Fibroblast of skin of abdomen (primary cell): ENCODE measurements at places on chromosomes 16 and 17.

- no peak for DNase-seq
These were observed 39.7 kb upstream of the GHDC start for GRCh38 chr17:42233994-42234393.

DNA sequence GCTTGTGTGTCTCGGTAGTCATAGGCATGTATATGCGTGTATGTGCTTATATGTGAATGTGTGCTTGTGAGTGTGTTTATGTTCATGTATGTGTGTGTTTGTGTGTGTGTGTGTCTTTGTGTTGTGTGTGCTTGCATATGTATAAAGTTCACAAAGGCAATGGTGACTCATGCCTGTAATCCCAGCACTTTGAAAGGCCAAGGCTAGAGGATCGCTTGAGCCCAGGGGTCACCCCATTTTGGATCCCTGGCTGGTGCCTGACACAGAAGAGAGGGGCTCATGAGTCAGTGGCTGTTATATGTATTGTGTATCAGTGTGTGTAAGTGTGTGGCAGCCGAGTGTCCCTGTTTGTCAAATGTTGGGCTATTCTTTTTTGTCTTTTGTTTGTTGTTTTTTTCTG is 69.3 kb downstream of the ABCC1 start:
- no peak for DNase-seq

DNA sequence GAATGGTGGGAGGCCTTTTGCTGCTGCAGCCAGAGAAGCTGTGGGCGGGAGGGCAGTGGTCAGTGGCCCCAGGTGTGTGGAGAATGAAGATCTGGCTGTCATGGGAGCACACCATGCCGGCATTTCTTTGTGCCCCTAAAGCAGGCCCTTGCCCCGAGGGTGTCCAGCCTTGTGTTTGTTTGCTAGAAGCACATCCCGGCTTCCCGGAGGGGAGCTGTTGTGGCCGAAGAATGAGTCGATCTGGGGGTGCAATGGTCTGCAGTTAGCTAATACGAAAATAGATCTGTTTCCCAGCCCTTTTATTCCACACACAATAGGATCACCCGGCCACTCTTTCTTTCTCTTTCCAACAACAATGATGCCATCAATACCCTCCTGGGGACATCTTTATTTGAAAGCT is 228.8 kb downstream of the CBLN1 start:
- DNase-seq = no peak

GRCh38 chr17:9371019-9371418 is 204.6 kb downstream of the STX8 start:
- peak; percentile 88 for DNase-seq

GRCh38 chr17:8991514-8992285 is 26.2 kb upstream of the PIK3R5 start:
- peak; percentile 58 for DNase-seq

- DNase-seq = no peak
These were observed 14.6 kb downstream of the CACNA1H start for GRCh38 chr16:1167276-1168107.

- peak; percentile 40 for DNase-seq
These were observed 28.7 kb downstream of the CCR7 start for GRCh38 chr17:40536295-40537171.

DNA sequence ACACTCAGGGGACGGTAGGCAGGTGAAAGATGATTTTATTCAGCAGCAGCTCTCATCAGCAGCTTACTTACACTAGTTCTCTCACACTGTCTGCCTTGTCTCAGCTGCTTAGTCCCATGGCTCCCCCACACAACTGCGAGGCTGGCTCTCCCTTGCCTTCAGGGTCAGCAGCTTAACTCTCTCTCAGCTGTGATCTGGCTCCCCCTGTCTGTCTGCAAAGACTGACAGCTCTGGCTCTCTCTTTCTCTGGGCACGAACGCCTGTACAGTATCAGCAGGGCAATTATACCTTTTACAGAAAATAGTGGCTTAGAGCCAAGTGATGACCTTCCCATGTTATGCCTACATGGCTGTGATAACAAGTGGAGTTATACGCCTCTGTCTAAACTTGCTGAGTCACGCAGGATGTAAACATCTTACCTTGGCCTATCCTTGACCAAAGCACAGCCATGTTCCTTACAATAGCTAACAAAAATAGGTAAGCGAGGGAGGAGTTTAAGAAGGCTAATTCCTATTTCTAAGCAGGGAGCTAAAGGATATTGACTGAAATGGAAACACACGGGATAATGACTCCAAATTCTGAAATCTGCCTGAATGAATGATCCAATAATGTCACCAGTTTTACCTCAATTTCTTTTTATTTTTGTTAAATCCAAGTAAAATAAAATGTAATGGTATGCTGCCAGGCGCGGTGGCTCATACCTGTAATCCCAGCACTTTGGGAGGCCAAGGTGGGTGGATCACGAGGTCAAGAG is 1.1 kb upstream of the NDUFAB1 start:
- DNase-seq = no peak

DNA sequence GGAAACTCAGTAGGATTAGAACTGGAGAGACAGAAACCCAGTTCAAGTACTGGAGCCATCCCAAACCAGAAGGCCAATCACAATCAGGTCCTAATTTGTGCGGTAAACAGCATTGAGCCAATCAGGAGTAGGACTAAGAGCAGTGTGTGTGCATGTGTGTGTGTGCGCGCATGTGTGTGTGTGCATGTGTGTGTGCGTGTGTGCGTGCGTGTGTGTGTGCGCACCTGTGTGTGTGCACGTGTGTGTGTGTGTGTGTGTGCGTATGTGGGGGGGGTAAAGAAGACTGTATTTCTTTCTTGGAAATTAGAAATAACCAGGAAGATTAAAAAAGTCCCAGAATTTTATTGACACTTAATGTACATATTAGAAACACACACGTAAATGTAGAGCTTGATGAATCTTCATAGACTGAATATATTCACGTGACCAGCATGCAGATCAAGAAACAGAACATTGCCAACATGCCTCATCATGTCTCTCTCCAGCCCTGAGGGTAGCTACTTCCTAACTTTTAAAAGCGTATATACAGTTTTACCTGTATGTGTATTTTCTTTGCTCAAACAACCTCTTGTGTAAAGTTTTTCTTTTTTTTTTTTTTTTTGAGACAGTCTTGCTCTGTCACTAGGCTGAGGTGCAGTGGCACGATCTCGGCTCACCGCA is 919 bp upstream of the DHRS7C start:
- DNase-seq = no peak

- no peak for DNase-seq
These were observed 66.6 kb upstream of the LHX1 start for GRCh38 chr17:36870720-36870999.

- DNase-seq = no peak
These were observed 19.3 kb downstream of the IGFBP4 start for GRCh38 chr17:40462343-40463121.

DNA sequence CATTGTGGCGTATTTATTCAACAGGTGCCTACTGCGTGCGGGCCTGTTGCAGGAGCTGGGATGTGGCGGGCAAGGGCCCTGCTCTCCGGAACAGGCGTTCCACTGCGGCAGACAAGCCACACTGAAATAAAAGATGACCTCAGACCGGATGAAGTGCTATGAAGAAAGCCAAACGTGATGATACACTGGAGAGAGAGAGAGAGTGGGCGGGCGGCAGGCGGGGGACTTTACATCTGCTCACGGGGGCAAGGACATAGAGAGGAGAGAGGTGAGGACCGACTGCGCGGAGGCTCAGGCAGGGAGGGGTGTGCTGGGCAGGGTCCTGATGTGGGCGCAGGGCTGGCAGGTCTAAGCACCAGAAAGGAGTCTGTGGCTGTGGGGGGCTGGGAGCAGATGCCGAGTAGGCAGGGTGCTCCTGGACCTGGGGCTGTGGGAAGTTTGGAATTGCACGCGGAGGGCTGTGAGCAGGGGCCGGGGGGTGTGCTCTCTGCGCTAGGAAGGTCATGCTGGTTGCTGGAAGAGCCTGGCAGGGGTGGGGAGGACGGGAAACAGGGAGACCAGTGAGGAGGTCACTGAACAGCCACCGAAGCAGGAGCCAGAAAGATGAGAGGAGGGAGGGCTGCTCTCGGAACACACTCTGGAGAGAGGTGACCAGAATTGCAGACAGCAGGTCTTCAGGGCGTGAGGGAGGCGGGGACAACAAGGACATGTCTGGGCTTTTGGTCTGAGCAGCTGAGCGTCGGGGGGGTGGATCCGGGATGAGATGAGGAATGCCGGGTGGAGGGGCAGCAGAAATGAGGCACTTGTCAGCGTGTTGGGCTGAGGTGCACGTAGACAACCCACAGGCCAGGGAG is 9.9 kb downstream of the MXRA7 start:
- peak; percentile 77 for DNase-seq

GRCh38 chr17:76370261-76370993 is 14.0 kb upstream of the SPHK1 start:
- DNase-seq = peak; percentile 98

DNA sequence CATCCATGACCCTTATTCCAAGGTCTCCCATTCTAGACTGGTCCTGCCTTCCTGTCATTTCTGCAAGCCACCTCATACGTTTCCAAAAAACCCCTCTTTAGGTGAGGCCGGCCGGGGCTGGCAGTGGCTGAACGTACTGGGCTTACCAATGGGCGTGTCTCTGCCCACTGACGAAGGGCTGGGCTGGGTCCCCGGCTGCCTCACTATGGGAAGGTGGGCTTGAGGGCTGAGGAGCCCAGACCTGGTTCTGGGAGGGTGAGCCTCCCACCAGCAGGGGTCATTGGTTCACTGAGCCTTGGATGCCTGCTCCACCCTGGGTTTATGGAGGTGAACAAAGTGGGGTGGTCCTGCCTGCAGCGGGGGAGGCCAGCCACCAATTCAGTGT is 19.9 kb downstream of the KDM8 start:
- no peak for DNase-seq

- DNase-seq = peak; percentile 89
These were observed 17.1 kb downstream of the LIG3 start for GRCh38 chr17:34997355-34997862.

DNA sequence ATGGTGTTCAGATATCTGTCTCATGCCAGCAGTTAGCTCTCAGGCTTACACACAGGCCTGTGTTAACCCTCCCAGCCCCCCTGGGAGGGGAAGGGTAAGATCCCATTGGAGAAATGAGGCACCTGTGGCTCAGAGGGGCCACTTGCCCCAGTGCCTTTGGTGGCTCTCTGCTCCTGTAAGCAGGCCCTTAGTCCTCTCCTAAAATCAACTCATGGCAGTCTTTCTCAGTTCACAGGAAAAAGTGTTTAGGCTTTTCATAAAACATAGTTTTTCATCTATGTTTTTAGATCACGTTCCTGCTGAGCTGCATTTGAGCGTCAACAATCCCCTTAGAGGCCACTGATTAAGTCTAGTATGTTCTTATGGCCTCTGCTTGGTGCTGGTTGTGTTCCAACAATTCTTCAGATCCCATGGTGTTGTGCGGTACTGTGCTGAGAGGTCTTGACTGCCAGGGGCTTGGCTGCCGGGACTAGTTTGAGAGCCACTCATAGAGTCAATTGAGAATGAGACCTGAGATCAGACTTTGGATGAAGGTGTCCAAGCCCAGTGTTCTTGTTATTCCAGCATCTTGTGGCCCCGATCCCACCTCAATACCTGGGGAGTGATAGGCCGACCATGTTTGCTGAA is 10.6 kb downstream of the TAOK2 start:
- DNase-seq = no peak

DNA sequence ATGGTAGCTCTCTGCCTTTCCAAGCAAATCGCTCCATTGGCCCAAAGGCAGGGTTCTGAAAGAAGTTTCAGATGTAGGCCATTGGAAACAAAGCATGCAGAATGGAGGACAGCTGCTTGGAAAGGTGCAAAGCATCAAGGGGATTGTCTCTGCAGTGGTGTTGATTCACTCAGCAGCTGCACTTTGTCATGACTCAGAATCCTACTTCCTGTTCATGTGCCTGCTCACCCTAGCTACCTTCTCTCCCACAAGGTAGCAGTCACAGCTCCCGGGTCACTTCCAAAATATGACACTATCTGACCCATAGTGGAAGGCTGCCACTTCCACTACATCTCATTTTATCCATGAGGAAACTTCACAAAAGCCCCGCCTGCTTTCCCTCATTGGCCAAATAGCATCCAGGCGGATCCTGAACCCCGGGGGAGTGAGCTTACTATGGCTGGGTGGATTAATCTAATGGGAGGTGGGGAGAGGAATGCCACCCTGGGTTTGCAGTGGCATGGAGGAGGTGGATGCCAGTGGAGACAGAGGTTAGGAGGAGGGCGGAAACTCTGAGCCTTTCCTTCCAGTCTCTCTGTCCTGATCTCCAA is 74.7 kb upstream of the NKD1 start:
- peak; percentile 18 for DNase-seq

- no peak for DNase-seq
These were observed 191.0 kb downstream of the IRF8 start for GRCh38 chr16:86089991-86090390.

DNA sequence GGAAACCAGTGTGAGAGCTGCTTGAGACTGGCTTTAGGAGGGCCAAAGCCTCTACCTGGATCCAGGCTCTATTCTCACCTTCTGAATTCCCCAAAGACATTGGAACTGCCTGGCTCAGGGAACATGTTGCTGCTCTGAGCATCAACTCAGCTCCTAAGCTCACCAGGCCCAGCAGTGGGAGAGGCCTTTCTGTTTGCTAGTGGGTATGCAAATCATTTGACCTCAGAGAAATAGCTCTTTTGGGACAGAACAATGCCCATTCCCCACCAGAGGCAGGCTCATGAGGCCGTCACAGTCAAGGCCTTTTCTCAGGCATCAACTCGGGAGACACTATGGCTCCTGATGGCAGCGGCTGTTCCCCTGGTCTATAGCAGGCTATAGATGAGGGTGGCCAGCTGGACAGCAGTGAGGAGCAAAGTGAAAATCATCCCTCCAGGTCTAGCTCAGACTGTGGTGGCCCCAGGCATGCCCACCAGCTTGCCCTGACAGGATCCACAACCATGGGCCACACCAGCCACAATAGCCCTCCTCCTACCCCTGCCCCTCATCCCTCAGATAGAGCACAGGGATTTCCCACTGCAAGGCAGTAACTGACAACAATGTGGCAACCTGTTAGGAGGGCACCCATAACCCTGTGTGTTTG is 30.4 kb upstream of the GFOD2 start:
- no peak for DNase-seq

GRCh38 chr17:50053654-50053960 is 2.3 kb upstream of the ITGA3 start:
- DNase-seq = peak; percentile 53

DNA sequence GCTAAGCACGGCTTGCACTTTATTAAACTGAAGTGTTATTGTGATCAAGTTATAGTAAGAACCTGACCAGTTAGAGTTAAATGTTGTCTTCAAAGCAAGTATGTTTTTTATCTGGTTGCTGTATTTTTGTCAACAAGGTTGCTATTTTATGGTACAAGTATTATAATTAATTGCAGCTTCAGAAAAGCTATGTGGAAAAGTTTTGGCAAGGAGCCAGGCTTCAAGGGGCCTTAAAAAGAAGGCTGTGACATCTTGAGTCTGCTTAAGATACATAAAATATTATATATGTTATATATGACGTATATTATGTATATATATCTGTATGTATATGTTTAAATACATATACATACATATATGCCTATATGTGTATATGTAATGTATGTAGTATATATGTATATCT is 1461.2 kb upstream of the CDH8 start:
- DNase-seq = no peak

- no peak for DNase-seq
These were observed 400.2 kb downstream of the SEC14L1 start for GRCh38 chr17:77540975-77541374.

- no peak for DNase-seq
These were observed 425 bp downstream of the SGSH start for GRCh38 chr17:80219763-80220053.
